ENCODE measurements at places on chromosomes 7 and 10. TPM values are rescaled to one million over a fixed set of nuclear protein-coding genes. Genes with fewer than 3 reads are reported as not detected.
A peak's percentile ranks its signal among the peaks of the same experiment; 100 is the strongest.

Gene FRAT1
- 6.1 TPM for total RNA-seq

Gene H2BK1
- not detected for total RNA-seq

Gene CSGALNACT2
- 11.4 TPM for total RNA-seq

Gene HOXA4
- 0.39 TPM for total RNA-seq

Gene CPA2
- not detected for total RNA-seq

Gene AKR1C4
- total RNA-seq = not detected

DNA sequence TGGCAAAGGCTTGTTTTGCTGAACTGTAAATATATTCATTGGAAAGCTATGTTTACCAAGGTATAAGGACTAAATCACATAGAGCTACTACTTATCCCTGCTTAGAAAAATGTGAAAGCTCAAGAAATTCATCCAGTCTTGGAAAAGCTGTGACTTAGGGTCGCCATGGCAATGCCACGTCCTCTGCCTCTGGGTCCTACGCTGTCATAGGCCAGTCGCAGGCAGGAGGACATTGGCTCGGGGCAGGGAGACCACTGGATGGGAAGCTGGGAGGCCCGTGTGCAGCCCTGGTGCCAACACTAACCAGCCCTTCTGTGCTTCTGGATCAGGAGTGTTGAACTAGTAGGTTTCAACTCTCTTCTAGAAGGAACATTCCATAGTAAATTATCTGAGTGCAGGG lies 67.3 kb upstream of the PDZD8 start:
- DNase-seq = no peak

- peak; percentile 45 for DNase-seq
Observed at GRCh38 chr10:132385721-132386418, 11.1 kb upstream of the PWWP2B start.

DNA sequence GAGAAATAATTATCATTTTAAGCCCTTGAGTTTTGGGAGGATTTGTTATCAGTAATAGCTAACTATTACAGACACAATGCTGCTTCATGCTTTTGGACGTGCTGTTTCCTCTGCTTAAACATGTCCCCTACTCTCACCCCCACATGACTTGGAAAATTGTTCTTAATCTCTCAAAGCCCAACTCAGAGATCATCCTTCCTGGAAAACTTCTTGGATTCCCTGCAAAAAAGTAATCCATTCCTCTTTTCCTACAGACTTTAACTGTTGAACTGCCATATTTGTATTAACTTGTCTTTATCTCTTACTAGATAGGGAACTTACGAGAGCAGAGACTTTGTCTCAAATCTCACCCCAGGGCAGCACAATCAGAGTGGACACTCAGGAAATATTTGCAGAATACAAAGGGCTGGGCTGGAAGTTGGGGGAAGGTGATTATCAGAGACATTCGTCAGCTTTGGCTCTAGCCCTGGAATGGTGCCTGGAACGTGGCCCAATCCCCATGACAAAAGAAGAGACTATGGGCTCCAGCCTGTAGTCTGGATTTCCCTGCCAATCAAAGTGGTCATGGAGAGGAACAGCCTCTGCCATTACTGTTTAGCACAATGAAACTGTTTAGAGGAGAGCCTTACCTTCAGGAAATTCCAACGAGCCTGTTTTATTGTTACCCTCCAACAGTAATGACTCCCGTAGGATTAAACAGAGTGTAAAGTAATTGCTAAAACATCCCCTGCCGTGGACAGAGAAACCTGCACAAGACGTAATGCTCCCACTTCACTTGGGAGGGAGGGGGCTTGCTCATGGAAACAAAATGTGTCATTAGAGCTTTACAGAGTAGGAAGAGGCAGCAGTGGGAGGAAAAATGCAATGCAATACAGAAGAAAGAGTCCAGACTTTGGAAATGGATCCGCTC lies 140.4 kb upstream of the AUTS2 start:
- DNase-seq = peak; percentile 74

- DNase-seq = no peak
Observed at GRCh38 chr10:50604049-50604640, 19.6 kb downstream of the SGMS1 start.

- peak; percentile 77 for DNase-seq
Observed at GRCh38 chr7:2120251-2120660, 112.5 kb downstream of the MAD1L1 start.

DNA sequence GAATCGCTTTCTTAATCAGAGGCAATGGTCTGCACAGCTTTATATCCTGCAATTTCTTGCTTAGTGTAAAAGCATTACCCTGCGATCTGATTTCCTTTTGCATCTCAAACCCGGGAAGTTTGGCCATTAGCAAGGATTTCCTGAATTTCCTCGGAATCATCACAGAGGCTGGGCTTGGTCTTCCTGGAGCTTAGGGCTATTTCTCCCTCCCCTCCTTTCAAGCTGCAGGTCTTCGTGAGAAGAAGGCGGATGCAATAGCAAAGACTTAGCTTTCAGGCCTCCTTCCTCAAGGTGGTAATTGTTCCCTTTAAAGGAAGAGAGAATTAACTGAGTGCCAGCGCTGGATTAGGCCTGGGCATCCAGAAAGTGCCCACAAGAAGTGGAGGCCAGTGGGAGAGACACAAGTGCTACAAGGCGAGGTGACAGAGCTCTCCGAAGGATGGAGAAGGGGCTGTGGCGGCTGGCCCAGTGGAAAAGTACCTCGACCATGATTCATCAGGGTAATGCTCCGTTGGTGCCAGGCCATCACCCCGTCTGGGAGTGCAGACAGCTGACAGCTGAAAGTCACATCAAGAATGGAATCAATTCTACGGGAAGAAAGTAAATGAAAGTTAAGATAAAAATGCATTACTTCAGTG lies 4.0 kb upstream of the ARMS2 start:
- DNase-seq = no peak

DNA sequence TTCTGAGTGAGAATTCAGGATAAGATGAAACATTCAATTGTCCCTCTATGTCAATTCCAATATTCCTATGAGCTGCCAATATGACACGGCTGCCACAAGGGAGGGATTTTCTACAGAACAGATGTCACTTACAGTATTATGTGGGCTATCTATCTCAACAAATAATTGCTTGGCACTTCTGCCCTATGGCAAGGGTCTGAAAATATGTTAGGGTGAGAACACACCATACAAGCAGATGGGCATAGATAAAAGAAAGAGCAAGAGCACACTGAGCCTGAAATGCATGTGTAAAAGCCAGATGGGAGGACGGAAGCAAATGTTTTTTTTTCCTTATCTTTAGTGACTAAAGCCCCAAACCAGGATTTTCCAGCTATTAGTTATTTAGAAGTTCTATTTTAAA lies 70.1 kb upstream of the TFEC start:
- DNase-seq = no peak

- DNase-seq = peak; percentile 66
Observed at GRCh38 chr10:16520900-16521299, 779 bp downstream of the C1QL3 start.

DNA sequence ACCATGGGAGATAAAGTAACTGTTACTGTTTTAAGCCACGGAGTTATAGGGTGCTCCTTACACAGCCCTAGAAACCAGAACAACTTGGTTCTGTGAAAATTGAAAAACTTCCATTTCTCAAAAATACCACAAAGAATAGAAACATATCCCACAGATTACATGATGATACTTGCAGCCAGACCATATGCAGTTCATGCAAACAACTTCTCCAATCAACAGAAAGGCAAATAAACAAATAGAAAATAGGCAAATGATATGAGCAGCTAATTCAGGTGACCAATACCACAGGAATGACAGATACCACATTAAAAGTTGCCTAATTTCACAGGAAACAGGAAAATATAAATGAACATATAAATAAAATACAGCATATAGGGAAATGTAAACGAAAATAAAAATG lies 297.5 kb downstream of the HTR7 start:
- no peak for DNase-seq

- DNase-seq = no peak
Observed at GRCh38 chr10:117762819-117763172, 220.2 kb downstream of the EMX2 start.

DNA sequence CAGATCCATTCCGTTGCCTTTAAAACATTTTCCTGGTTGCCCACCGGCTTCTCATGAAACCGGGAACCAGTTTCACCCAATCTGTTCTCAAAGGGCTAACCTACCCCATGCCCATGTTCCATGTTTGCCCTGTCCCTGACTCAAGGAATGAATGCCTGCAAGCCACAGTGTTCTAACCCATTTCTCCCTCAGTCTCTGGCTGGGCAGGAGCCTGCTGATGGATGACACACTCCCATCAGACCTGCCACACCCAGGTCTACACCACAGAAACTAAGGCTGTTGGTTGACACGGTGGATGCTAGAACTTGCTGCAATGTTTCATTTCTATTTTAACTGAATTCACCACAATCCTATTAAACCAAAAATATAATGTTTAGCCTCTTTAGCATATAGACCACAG lies 15.6 kb downstream of the CLRN3 start:
- DNase-seq = no peak

GRCh38 chr7:157432541-157432956 lies 95.7 kb downstream of the DNAJB6 start:
- DNase-seq = peak; percentile 66

DNA sequence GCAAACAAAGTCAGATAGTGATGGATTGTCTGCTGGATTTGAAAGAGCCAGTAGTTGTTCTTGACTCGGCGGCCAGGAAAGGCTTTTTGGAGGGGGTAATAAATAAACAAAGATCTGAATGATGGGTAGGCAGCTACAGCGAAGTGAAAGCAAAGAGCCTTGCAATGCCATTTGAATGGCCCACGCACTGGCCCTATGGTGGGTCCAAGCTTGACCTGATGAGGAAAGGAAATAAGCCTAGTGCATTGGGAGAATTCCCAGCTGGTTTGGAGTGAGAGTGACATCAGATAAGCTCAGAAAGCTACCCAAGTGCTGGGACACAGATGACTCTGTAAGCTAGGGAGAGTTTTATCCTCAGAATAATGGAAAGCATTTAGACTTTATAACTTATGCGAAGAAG lies 365.2 kb downstream of the PLXDC2 start:
- no peak for DNase-seq

DNA sequence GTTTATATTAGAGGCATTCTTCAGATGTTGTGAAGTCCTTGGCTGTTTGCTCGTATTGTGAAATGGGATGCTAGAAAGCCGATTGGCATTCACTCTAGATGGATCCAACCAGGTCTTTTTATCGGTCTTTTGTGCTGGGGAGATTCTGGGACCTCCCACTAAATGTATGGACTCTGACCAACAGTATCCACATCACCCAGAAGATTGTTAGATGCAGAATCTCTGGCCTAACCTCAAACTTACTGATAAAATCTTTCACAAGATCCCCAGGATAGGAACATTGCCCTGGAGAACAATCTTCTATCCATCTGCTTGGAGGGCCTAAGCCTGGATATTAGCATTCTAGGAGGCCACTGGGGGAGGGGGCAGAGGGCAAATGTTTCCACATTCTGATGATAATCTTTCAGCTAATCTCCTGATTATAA lies 160.9 kb downstream of the PLXDC2 start:
- no peak for DNase-seq

- no peak for DNase-seq
Observed at GRCh38 chr7:5661942-5662341, 119.5 kb downstream of the RNF216 start.

DNA sequence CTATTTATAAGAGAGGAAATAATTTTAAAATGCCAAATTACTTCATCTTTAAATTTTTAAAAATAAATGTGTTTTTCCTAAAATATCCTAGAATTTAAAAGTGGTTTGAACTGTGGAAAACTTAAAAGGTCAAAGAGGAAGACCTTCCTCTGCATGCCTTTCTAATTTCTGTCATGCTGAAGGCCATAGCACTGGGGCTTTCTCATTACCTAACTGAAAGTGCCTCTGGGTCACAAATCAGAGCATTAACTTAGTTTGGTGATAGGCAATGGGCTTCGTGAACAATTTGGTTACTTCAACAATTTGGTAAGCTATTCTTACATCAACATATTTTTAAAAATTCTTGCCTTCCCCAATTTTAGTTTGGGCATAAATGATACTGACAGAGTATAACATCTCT lies 100.2 kb upstream of the SAMD8 start:
- DNase-seq = no peak

DNA sequence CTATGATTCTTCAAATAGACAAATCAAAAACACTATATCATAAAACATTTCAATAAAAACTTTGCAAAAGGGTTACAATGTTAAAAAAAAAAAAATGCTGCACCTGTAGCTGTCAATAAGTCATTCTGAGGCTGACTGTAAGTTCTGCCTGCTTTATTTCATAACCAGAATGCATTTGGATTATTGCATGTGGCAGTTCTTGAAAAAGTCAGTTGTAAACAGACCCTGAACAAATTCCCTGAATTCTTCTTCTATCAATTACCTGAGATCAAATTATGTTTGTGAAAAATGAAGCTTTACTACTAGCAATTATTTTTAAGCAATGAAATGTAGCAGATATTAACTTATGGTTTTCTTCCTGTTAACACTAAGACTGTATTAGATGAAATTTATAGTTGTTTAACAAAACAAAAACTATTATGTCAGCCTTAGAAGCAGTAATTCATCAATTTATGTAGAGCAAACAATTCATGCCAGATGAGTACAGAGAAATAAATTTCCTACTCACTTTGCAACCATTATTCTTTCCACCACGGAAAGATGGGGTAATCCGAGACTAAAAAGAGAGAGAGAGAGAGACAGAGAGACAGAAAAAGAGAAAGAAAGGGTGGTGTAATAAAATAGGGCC lies 107.8 kb downstream of the SFMBT2 start:
- no peak for DNase-seq

DNA sequence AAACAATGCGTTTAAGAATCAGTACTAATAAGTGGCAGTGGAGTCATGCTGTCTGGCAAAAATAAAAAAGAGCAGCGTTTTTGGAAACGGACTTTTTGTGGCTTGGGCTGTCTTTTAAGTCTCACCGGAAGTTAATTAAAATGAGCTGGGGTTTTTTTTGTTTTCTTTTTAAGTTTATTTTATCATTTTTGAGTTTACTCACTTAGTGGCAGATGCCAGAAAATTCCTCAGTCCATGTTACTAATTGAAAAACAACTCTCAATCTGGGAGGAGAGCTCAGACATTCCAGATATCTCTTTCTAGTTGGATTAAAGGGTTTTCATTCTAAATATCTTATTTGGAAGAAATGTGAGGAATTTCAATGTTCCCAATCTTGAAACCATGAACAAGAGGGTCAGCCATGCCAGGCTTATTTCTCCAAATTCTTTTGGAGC lies 133.8 kb upstream of the AGR3 start:
- no peak for DNase-seq

DNA sequence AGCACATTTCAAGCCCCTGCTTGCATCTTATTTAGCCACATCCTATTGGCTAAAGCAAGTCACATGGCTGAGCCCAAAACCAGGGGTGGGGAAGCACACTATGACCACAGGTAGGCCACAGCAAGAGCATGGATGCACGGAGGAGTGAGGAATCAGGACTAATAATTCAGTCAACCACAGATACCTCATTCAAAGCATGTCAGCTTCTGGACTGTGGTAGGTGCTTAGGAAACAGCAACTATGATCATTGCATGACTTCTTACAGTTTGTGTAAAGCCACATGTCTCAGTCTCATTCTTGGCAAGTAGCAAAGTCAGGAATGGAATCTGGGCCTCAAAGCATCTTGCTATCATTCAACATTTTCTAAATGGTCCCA lies 79.0 kb upstream of the EMX2 start:
- DNase-seq = no peak

DNA sequence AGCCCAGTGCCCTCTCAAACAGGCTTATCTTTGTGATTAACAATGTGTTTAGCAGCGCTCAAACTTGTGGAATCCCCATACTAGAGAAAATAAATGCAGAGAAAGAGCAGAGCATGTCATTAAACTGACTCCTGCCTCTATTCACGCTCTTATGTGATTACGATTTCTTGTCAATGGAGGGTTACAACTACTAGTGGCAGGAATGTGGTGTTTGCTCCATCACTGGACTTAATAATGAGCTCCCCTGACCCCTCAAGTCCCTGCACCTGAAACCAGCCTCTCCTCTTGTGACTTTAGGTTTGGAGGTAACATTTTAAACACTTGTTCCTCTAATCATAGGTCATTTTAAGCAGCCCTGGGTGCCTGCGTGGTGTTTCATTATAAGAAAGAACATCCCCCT lies 121.9 kb downstream of the PLPP4 start:
- no peak for DNase-seq

Data from right cardiac atrium (tissue), 5 donors.